ENCODE measurements at places on chromosomes 5 and 9.
A peak's percentile ranks its signal among the peaks of the same experiment; 100 is the strongest.

- DNase-seq, result peak; percentile 71
These were observed at the start of gene TBC1D9B for GRCh38 chr5:179907556-179908324. Gene TBC1D9B, minus strand, starts transcription at chr5:179907897. Its CDS starts 76 bp downstream, at chr5:179907821.

- no peak for DNase-seq
These were observed 23.8 kb downstream of the C5orf58 start for GRCh38 chr5:170256571-170256970.

DNA sequence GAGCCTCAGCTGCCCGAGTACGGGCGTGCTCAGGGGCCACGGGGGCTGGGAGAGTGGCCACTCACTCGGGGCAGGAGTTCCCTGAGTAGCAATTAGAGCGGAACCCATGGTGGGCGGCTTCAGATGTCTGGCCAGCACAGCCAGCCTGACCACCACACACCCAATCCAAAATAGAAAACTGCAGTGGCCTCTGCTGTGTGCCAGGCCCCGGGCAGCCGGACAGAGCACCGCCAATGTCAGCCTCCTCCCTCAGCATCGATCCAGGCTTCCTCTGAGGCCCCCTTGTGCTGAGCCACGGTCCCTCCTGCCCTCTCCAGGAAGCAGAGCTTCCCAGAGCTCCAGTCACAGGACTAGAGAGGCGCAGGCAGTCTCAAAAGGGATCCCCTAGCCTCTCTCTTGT is 2.7 kb downstream of the ADAMTS2 start:
- no peak for DNase-seq

GRCh38 chr5:145872486-145872885 is 328 bp downstream of the GRXCR2 start:
- DNase-seq, result no peak

- DNase-seq, result no peak
These were observed 28.2 kb downstream of the MTAP start for GRCh38 chr9:21830589-21830988.

DNA sequence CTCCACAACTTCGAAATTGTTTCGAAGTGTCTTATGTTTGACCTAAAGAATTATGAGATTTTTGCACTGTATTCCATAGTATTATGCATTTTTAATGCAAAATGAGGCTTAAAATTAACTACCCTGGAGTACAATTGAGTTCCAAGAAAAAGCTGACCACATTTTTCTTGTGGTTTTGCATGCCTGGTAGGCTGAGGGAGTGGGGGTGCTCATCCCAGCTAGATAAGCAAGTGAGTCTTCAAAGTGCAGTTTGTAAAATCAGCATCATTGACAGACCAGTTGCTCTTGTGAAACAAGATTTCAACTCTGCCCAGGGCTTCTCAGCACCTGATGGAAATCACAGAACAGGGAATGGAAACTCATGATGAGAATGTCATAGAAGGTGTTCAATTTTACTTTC is 17.0 kb upstream of the NDUFS4 start:
- DNase-seq, result no peak

- DNase-seq, result no peak
These were observed 5.0 kb upstream of the SPINK14 start for GRCh38 chr5:148163345-148163744.

GRCh38 chr9:127943731-127944144 is 6.1 kb upstream of the DPM2 start:
- DNase-seq, result peak; percentile 80

- DNase-seq, result no peak
These were observed 621.6 kb downstream of the TLR4 start for GRCh38 chr9:118325757-118326156.

DNA sequence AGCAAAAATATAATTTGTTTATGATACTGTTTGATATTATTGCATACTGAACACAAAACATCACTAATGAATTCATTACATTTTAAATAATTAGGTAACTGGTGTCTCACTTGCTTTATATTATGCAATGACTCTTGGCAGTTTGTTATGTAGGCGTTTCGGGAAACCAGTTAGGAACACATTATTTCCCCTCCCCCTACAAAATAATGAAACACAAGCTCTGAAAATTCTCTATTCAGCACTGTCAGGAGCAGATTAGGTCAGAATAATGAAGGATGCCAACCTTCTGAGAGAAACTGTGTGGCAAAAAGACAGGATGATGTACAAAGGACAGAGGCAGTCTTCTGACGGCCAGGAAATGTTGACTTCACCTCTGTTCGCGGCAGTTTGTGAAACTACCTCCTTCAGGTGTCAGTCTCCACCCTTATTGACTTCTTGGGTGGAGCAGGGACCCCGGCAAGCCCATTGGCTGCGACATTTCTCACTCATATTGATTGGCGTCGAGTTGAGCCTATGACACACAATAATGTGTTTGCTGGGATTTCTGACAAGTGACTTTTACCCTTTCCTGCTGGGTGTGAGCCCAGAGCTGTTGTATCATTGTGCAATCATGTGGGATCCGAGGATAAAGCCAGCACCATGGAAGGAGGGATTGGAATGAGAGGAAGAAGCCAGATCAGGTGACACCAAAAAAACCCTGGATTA is 33.9 kb downstream of the SH3PXD2B start:
- DNase-seq, result no peak

DNA sequence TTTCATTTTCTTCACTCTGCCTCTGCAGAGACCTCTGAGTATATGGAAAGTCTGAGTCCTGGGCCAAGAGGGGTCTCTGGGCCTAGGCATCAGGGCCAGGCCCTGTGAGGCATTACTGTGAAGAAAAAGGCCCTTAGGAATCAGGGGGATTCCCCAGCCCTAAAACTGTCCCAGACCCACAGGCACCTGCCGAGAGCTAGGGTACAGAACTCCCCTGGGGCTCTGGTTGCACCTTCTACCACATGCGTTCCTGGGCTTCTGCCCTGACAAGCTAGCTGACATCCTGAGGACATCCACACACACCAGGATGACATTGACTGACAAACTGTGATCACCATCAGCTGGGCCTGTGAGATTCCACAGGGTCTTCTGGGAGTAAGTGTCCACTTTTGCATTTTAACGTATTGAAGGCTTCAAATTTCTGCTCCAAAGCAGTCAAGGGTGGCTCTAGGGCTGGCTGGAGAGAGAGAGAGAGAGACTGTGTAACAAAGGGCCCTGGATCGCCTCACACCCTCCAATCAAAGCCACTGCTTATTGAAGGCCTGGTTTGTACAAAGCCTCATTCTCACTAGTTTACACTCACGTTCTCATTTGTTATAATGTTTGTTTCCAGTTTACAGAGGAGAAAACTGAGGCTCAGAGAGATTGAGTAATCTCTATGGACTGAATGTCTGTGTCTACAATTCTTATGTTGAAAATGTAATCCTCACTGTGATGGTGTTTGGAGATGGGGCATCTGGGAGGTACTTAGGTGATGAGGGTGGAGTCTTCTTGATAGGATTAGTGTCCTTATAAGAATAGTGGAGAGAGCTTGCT is 45.1 kb downstream of the TGFBI start:
- DNase-seq, result no peak

DNA sequence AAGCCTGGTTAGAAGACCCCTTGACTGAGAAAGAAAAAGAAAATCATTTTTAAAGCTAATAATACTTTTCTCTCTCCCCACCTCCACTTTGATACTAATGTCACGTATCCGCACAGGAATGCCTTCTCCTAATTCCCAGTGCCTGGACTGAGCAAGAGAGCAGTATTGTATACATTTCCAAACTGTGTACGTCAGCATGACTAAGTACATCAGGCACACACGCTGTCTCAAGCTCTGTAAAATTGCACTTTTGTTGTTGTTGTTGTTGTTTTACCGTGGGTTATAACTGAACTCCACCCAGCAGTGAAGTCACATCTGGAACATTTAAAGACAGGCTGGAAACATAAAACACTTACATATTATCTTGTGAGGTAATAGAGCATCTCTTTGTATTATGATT is 407.6 kb downstream of the DNAH5 start:
- no peak for DNase-seq

GRCh38 chr9:124394596-124394995 is 20.6 kb downstream of the PSMB7 start:
- no peak for DNase-seq

DNA sequence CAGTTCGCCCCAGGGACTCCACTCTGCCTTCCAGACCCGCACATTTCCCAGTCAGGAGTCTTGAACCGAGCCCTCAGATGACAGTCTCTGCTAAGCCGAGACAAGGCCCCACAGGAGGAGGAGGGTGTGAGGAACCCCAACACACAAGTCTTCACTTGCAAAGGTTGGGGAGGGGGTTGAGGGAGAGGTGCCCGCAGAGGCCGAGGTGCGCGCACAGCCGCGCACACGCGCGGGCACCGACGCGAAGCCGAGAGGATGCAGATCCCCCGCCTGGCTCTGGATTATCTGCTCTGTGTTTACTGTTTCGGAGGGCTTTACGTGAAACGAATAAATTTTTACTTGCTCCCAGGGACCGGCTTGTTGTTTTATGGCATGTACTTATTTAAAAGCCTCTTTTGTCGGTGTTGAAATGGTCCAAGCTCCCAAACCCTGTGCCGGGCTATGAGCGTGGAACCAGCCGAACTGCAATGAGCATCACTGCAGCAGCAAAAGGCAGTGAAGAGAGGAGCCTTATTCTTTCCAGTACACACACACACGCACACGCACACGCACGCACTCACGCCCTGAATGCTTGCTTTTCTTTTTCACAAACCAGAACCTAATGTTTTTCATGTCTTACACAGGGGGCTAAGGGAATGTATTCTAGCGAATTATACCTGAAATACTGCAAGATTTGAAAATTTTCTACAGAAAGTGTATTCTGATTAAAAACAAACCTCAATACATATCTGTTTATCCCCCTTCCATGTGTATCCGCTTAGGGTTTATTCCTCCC is 297.7 kb downstream of the PARP8 start:
- DNase-seq, result no peak

- no peak for DNase-seq
These were observed 2.2 kb downstream of the SPIN1 start for GRCh38 chr9:88390371-88390990.

DNA sequence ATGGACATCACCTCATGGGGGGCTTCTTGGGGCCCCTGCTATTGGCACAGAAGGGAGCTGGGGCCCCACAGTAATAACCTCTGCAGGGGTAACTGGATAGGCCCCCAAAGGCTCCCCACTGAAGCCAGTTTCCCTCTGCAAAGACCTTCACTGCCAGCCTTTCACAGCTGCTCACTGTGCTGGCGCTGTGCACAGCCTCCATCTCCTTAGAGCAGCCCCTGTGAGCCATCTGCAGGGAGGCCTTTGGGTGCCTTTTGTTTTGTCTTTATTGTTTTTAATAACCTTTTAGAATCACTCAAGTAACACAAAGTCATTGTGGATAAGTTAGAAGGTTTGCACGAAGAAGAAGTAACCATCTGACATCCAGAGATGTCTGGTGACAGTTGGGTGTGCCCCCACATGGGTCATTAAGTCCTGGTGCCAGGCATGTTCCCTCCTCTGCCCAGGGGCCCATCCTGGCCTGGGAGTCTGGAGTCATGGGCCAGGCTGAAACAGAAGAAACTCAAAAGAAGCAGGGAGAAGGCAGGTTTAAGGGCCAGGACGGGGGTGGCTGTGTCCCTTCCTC is 42.7 kb downstream of the NCS1 start:
- DNase-seq, result no peak

GRCh38 chr9:71286146-71286545 is 164.7 kb upstream of the TRPM3 start:
- DNase-seq, result no peak

- no peak for DNase-seq
These were observed 111.7 kb downstream of the TLR4 start for GRCh38 chr9:117815948-117816347.

- no peak for DNase-seq
These were observed 116.1 kb downstream of the LPAR1 start for GRCh38 chr9:110922145-110922544.

DNA sequence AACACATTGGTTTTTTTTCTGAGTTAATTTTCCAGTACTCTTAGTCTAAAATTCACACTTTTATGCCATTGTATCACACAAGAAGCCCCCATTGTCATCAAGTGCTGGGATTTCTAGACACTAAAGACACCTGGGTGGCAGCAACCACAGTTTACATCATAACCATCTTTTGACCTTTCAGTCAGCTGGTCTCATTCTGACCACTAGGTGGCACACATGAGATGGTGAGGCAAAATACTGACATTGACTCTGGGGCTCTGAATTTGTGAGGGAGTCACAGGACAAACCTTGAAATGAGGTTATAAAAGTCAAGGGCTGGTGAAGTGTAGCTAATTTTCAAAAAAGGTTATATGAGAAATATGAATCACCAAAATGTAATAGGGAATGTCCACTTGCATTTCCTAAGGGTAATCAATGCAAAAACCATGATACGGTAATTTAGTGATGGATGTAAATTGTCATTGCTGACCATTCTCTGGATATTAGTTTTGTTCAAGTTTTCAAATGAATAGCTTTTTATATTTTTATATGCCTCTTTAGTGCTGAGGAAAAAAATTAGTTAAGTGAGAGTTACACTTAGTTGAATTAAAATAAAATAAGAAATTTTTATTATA is 229.4 kb downstream of the DMAC1 start:
- DNase-seq, result peak; percentile 44

- no peak for DNase-seq
These were observed 125.2 kb downstream of the FSTL4 start for GRCh38 chr5:133487093-133487492.

GRCh38 chr5:22053195-22053594 is 799.9 kb downstream of the CDH12 start:
- DNase-seq, result no peak

DNA sequence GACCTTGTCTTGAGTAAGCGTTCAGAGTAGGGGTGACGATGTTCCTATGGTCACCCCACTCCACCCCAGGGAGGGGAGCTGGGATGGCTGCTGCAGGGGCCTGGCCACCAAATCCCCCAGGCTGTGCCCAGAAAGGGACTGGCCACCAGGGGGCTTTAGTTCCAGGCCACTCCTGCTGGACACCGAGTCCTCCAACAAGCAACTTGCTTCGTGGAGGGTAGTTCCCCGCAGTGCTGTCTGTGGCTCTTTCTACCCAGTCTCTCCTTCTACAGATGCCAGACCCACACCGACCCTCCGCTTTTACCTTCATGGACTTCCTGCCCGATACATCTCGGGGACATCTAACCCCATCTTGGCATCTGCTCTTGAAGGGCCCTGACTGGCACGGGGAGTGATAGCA is 35.7 kb upstream of the GABRP start:
- DNase-seq, result no peak

DNA sequence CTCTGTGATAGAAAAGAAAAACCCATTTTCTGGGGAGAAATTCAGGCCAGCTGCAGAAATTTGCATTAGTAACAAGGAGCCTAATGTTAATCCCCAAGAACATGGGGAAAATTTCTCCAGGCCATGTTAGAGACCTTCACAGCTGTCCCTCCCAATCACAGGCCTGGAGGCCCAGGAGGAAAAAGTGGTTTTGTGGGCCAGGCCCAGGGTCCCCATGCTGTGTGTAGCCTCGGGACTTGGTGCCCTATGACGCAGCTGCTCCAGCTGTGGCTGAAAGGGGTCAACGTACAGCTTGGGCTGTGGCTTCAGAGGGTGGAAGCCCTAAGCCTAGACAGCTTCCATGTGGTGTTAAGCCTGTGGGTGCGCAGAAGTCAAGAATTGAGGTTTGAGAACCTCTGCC is 27.0 kb upstream of the C7 start:
- DNase-seq, result no peak

- DNase-seq, result no peak
These were observed 10.1 kb upstream of the IL6ST start for GRCh38 chr5:56004874-56005273.
